ENCODE measurements at places on chromosomes 16 and 17. TPM values are rescaled to one million over a fixed set of nuclear protein-coding genes. Genes with fewer than 3 reads are reported as not detected.

The SALL1 gene
- not detected for total RNA-seq

The TNFRSF13B gene
- total RNA-seq, result not detected

- H3K36me3 ChIP-seq, result no peaks in the 10 kb centered on the region
- no peaks in the 10 kb centered on the region for H3K27me3 ChIP-seq
- no peak overlapping the region for H3K4me3 ChIP-seq
- H3K27ac ChIP-seq, result no peak overlapping the region
Observed at GRCh38 chr17:79849953-79850352, 10.7 kb upstream of the CBX4 start.

The CASKIN1 gene
- total RNA-seq, result 0.15 TPM

DNA sequence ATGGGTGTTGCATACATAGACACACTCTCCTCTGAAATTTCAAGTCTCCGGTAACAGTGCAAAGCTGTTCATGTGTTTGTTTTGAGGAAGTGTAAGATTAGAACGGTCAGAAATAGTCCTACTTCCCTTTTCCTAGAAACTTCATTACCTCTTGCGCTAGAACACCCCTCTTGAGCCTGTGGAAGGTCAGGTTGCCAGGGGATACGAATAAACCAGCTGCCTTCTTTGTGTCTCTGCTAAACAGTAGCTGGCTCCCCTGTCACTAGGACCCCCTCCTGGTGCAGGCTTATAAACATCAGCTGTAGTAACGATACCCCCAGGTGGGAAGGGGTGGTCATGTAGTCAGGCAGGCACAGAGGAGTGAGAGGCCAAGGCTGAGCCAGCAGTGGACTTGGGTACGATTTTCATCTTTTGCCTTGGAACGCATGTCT lies 113.4 kb upstream of the RCVRN start:
- H3K4me3 ChIP-seq, result no peak overlapping the region
- no peaks in the 10 kb centered on the region for H3K27me3 ChIP-seq
- H3K36me3 ChIP-seq, result no peaks in the 10 kb centered on the region
- DNase-seq, result no peak
- H3K4me1 ChIP-seq, result no peaks in the 10 kb centered on the region
- no peak overlapping the region for H3K27ac ChIP-seq

DNA sequence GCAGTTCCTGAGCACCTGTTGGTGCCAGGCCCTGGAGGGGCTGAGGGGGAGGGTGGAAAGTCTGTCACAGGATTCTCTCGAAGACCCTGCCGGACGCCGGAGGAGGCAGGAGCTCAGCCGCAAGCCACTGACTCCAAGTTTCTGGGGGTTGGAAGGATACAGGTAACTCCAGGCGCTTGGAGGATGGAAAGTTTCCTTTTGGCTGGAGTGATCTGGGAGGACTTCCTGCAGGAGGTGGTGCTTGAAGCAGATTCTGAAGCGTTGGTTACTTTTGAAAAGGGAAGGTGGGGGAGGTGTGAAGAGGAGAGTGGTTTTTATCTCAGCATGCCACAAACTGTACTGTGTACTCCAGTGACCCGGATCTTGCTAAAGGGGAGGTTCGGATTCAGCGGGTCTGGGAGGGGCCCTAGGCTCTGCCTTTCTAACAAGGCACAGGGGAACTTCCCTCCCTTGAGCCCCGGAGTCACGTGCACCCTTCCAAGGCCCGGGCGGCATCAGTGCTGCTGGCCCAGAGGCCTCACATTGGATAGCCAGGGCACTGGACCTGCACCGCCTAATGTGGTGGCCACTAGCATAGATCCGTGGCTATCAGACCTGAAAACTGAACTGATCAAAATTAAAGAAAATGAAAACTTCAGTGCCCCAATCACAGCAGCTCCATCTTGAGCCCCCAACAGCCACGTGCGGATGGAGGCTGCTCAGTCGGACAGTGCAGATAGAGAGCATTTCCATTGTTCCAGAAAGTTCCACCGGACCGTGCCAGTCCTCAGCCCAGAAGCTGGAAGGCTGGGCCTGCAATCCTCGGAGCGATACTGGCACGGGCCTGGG lies 42.2 kb upstream of the GSE1 start:
- H3K4me3 ChIP-seq, result no peak overlapping the region
- H3K27ac ChIP-seq, result no peak overlapping the region
- no peaks in the 10 kb centered on the region for H3K36me3 ChIP-seq
- peak; percentile 75 for DNase-seq
- no peaks in the 10 kb centered on the region for H3K4me1 ChIP-seq
- H3K27me3 ChIP-seq, result no peaks in the 10 kb centered on the region

- no peaks in the 10 kb centered on the region for H3K4me1 ChIP-seq
- no peak overlapping the region for H3K27ac ChIP-seq
- no peaks in the 10 kb centered on the region for H3K36me3 ChIP-seq
- H3K4me3 ChIP-seq, result no peak overlapping the region
- H3K27me3 ChIP-seq, result no peaks in the 10 kb centered on the region
Observed at GRCh38 chr16:66357523-66357928, 9.0 kb upstream of the CDH5 start.

Measured in aorta (tissue), 5 donors.